C1 segment of cervical spinal cord (tissue), 14 donors: ENCODE measurements at places on chromosomes 3 and 15.

DNA sequence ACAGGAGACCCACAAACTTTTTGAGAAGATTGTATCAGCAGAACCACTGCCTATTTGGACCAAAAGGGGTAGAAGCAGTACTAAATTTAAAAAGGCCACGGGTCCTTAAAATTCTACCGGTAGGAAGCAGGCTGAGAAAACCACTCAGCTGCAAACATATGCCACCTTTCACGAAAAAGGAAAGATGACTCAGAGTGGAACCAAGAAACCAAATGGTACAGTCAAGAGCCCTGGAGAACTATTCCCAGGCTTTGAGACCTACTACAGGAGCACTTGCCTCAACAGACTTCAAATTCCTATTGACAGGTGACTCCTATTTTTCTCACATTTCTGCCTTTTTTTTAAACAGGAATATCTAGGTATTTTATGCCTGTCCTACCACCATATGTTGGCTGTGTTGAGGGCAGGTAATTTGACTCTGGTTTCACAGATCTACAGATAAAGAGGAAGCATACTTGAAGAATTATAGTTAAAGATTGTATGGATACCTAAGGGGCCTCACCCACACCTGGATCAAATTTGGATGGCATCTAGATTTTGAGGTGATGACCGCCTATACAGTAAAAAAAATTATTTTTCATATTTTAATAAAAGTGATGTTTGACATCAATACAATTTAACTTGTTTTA lies 10.1 kb downstream of the GOLIM4 start:
- DNase-seq, result no peak

DNA sequence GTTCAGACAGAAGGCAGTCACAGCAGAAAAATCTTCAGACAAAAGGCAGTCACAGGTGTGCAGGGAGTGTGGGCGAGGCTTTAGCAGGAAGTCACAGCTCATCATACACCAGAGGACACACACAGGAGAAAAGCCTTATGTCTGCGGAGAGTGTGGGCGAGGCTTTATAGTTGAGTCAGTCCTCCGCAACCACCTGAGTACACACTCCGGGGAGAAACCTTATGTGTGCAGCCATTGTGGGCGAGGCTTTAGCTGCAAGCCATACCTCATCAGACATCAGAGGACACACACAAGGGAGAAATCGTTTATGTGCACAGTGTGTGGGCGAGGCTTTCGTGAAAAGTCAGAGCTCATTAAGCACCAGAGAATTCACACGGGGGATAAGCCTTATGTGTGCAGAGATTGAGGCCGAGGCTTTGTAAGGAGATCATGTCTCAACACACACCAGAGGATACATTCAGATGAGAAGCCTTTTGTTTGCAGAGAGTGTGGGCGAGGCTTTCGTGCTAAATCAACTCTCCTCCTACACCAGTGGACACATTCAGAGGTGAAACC lies 27.6 kb downstream of the ZNF589 start:
- DNase-seq, result no peak

DNA sequence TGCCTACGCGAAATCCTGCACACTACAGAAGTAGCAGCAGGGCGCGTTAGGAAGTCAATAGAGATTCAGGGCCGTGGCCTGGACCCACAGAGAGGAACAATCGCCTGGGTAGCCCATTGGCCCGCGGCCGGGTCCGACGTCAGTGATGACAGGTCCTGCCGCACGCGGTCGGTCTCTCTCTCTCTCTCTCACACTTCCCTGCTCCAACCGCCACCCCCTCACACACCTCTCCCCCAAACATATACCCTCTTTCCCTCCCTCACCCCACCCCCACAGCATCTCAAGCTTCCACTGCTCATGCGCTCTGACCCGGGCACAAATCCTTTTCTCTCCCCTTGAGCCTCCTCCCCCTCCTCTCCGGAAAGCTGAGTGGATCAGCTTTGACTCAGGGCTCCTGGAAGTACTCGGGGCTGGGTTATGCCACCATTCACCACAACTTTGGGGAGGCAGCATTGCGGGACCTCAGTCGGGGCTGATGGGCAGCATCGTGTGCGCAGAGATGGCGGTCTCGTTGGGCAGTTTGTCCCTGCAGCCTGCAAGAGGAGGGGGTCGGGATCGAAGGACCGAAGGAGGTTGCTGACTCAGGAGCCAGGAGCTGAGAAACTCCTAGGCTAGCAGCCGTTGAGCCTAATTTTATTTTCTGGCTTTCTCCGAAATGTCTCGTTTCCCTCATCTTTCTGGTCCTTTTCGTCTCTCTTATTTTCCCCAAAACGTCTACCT lies 9.0 kb downstream of the ZIC4 start:
- peak; percentile 33 for DNase-seq

GRCh38 chr15:75172284-75172820 lies 29.3 kb upstream of the C15orf39 start:
- no peak for DNase-seq

DNA sequence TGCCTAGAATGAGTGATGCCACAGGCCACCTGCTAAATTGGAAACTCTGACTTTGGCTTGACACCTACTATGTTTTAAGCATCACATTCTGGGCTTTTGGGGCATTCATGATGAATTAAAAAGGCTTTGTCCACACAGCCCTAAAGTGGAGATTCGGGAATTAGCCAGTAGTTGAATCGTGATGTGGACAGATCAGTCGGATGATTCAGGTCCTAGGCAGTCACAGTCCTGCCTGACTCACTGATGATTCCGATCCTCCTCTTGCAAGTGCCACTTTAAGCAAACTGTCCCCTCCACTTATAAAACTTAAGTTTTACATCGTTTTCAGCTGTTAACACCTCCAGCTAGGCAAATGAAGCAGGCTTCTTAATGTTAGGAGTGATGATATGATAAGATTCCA lies 75.3 kb downstream of the SYNPR start:
- DNase-seq, result no peak

- DNase-seq, result no peak
Observed at GRCh38 chr15:48058371-48058770, 62.4 kb upstream of the SLC24A5 start.

- no peak for DNase-seq
Observed at GRCh38 chr3:150414959-150415358, 6.9 kb downstream of the TSC22D2 start.

DNA sequence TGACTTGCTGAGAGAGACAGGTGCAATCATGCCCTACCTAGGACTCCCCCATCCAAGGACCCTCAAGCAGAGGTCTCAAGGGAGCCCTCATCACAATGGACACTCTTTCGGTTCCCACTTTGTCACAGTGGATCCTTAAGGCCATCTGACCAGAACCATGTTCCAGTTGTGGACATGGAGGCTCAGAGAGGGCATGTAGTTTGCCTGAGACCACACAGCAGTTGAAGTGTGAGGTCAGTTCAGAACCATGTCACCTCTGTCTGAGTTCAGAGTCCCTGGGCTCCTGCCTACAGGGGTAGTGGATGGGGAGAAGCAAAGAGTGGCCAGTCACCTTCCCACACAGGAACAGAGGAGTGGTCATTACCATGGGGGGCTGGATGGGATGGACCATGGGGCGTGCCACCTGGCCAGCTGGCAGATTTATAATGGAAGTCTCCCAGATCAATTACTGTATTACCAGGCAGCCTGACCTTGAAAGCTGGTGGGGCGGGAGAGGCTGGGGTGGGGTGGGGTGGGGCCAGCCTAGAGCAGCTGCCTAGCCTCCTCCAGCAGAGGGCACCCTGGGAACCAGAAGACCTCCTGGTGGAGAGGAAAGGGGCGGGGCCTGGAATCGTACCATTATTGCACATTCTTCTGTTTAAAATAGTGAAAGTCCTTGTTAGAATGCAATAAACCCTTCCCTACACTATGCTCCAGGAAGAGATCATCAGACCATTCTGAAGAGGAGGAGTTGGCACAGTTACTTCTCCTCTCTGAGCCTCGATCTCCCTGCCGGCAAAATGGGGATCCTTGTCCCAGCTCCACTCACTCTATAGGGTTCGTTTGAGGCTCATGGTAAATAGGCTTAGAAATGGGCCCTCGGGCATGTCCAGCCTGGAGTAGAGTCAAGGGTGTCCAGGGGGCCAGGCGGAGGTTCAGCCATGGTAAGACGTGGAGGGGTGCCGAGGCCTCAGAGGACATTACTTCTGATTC lies 26.9 kb upstream of the LINGO1 start:
- peak; percentile 32 for DNase-seq

DNA sequence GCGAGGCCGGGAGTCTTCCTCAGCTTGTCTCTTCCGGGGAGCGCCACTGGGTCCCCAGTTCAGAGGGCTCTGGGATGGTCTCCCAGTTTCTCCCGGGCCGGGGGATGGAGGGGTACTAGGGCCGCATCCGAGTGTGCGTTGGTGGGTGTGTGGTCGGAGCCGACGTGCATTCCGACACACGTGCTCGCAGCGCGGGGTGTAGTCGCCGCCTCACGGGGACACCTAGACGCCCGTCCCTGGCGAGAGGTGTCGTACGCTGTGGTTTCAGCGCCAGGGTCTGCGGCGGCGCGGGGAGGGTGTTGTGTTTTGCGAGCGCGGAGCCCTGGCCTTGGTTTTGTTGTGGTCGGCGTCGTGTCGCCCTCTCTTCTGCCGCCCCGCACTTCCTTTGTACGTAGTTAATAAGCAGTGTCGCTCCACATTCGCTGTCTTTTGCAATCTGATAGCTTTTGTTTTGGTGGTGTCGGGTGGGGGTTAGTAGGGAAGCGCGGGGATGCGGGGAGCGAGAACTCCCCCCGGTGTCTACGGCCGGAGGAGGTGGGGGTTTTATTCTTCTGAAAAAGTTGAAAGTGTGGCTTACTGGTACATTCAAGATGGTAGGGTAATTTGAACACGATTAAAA lies 2.2 kb downstream of the IGF1R start:
- peak; percentile 27 for DNase-seq

GRCh38 chr3:146466604-146467003 lies 2.8 kb downstream of the PLSCR2 start:
- no peak for DNase-seq

GRCh38 chr3:123949641-123950040 lies 11.4 kb downstream of the CCDC14 start:
- no peak for DNase-seq
